A549 (cell line): ENCODE measurements at places on chromosomes 1 and 21. TPM values are rescaled to one million over a fixed set of nuclear protein-coding genes. Genes with fewer than 3 reads are reported as not detected.

- DNase-seq, result peak; percentile 64
Measured at GRCh38 chr1:8671306-8671917, 146.0 kb downstream of the RERE start.

GRCh38 chr1:191870490-191870889, 287.8 kb upstream of the RGS18 start:
- no peak for DNase-seq

- no peak for DNase-seq
Measured at GRCh38 chr1:25874635-25875153, 814 bp downstream of the PAQR7 start.

DNA sequence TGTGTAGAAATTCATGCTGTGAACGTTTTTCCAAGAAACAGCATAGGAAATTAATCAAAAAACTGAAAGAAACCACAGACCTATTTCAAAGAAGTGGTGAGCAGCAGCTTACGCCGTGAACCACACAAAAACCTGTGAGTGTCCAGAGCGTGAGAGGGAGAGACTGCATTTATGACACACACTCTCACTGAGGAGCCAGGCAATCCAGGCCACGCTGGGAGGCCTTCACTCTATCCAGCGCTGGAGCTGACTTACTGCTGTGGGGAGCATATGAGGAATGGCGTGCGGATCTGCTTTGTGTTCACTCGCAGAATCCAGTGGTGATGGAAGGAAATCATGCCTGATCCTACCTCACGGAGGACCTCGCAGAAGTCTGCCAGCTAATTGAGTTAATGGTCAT, 12.7 kb downstream of the ADAMTS1 start:
- DNase-seq, result no peak

- DNase-seq, result no peak
Measured at GRCh38 chr1:38671221-38671620, 188.4 kb downstream of the RRAGC start.

The TTC39A gene
- 1.4 to 2.0 TPM (median 1.7 TPM) in 3 replicates for polyA plus RNA-seq

DNA sequence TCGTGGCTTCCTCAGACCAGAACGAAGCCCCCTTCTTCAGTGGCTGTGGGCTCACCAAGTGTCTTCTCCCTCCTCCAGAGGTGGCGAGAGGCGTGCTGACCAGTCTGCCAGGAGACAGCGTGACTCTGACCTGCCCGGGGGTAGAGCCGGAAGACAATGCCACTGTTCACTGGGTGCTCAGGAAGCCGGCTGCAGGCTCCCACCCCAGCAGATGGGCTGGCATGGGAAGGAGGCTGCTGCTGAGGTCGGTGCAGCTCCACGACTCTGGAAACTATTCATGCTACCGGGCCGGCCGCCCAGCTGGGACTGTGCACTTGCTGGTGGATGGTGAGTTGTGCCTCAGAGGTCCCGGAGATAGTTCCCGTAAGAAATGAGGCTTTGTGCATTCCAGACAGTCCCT, 24.0 kb downstream of the IL6R start:
- DNase-seq, result no peak

- DNase-seq, result no peak
Measured at GRCh38 chr1:52204696-52205095, 62.8 kb downstream of the ZFYVE9 start.

The OR2T11 gene
- not detected in 3 replicates for polyA plus RNA-seq

- no peak for DNase-seq
Measured at GRCh38 chr1:67573311-67573872, 111.6 kb upstream of the GADD45A start.

DNA sequence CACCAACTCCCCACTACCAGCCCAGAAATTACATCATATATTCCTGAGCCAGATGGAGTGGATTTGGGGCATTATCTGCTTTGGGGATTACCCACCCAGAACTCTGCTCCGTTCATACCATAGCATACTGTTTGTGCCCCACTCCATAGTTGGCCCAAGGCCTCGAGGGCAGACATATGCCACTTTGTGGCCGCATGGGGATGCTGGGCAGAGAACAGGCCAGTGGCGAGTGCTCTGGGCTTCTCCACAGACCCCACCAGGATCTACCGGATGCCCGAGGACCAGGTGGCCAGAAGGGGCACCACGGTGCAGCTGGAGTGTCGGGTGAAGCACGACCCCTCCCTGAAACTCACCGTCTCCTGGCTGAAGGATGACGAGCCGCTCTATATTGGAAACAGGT, 68.0 kb upstream of the CNTN2 start:
- no peak for DNase-seq

DNA sequence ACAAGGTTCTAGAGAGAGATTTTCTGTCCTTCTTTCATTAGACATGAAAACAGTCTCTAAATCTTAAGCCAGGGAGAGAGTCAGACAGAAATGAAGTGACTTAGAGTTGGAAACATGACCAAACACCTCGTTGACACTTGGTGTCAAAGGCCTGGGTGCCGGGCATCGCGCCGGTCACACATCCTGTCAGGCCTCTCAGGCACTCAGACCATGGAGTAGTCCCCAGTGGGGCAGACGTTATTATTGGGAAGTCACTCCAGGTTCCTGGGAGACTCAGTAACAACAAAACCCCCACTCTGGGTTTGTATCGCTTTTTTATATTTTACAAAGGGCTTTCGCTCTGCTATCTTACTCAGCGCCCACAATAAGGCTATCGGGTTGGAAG, 25.8 kb downstream of the KCNN3 start:
- DNase-seq, result no peak
